ENCODE measurements at places on chromosomes 12 and 14.
A peak's percentile ranks its signal among the peaks of the same experiment; 100 is the strongest.

DNA sequence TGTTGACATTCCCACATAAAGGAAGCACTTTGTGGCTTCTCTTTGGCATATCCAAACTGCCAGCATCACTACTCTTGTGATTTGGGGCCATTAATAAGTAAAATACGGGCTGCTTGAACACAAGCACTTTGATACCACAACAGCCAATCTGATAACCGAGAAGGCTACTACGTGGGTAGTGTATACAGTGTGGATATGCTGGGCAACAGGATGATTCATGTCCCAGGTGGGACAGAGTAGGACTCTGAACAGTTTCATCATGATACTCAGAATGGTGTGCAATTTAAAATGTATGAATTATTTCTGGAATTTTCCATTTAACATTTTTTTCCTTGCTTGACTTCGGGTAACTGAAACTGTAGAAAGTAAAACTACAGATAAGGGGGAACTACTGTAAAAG, 225.0 kb upstream of the DDHD1 start:
- no peak for DNase-seq

- no peak for DNase-seq
These were observed 244.8 kb downstream of the IPO8 start for GRCh38 chr12:30450872-30451271.

DNA sequence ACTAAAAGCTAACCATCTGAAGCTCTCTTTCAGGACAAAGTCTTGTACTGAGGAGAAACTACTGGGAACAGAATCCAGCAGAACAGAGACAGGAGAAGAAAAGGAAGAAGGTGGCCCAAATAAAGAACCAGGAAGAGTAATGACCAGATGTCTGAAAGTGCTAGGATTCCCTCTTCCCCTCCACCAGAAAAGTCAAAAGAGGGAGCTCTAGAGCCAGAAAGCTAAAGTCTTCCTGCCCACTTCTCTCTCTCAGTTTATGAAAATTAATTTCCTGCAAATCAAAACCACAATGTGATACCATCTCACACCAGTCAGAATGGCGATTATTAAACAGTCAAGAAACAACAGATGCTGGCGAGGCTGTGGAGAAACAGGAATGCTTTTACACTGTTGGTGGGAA, 47.2 kb downstream of the SPPL3 start:
- DNase-seq: peak; percentile 22

DNA sequence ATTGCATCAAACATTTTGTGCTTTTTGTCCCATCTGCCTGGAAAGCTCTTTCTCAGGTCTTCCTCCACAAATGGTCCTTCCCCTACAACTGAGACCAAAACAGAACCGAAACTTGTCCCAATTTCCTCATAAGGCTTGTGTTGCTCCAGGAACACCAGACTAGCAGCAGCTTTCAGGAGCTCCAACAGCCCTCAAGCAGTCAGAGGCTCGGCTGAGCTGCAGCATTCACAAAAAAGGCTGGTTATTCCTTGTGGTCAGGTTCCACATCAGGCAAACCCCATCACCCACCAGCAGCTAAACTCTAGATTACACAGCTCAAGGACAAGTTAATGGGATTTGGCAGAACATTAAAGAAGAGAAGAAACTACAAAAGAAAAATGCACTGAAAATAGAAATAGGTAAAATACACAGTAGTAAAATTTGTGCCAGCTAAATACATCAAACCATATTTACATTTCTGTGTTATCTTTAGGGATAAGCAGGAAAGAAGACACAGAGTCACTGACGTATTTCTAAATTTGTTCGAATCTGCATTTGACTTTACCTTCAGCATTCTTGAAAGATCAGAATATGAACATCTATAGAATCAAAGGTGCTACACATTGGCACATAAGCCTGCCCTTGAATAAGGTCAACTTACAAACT, 141.2 kb downstream of the STXBP6 start:
- no peak for DNase-seq

GRCh38 chr12:113650476-113650875, 178.8 kb upstream of the LHX5 start:
- no peak for DNase-seq

- DNase-seq: no peak
These were observed 6.8 kb upstream of the LRRC9 start for GRCh38 chr14:59913187-59913586.

- no peak for DNase-seq
These were observed 204.5 kb upstream of the PRKD1 start for GRCh38 chr14:30132196-30132595.

- no peak for DNase-seq
These were observed 942 bp downstream of the ATF7IP start for GRCh38 chr12:14366209-14367039.

GRCh38 chr14:91867316-91867988, at the start of gene TC2N:
TSS of gene TC2N (minus strand) at chr14:91867536. CDS start at chr14:91813769, 53,767 bp downstream.
- peak; percentile 72 for DNase-seq

DNA sequence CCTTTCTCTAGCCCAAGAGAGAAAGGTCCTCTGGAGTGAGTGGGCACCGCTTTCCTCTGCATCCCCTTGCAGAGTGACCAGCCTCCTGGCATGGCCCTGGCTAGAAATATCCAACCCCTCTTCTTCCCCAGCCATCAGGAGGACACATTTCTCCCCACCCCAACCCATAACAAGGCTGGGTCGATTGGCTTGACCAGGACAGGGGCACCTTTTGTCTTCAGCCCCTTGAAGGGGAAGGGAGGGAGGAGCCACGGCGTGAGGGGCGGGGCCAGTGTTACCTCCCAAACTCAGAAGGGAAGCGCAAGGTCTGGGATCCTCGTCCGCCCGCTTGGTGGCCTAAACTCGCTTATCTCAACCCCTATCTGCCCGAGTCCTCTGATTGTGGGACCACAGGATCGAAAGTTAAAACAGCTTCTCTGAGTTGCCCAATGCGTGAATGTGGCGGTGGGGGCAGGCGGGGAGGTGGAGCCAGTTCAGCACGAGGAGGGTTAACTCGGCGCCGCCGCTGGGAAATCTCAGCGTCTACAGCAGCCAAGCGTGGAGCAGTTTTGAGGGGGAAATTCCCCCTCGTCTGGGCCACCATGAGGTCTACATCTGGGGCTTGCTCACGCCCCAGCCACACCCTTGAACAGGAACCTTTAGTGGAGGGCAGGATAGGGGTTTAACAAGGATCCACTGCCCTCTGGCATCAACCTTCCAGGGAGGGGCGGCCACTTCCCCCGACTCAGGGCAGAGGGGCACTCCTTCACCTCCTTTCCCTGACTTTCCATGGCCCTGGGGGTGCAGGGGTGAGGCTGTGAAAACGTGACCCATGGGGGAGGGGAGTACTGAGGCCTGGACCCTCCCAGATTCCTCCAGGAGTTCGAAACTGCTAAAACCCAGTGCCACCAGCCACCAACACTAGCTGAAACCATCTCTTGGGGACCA, 795 bp downstream of the STAT6 start:
- DNase-seq: peak; percentile 71

- no peak for DNase-seq
These were observed 98.4 kb downstream of the LGMN start for GRCh38 chr14:92649934-92650545.

DNA sequence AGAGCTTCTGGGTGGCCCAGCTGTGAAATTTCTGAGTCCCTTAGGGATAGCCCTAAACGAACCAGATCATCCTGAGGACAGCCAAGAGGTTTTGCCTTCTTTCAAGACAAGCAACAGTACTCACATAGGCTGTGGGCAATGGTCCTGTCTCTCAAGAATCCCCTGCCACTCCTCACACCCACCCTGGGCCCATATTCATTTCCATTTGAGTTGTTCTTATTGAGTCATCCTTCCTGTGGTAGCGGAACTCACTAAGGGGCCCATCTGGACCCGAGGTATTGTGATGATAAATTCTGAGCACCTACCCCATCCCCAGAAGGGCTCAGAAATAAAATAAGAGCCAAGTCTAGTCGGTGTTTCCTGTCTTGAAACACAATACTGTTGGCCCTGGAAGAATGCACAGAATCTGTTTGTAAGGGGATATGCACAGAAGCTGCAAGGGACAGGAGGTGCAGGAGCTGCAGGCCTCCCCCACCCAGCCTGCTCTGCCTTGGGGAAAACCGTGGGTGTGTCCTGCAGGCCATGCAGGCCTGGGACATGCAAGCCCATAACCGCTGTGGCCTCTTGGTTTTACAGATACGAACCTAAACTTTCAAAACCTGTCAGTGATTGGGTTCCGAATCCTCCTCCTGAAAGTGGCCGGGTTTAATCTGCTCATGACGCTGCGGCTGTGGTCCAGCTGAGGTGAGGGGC, 38.9 kb downstream of the DAD1 start:
- peak; percentile 85 for DNase-seq

- no peak for DNase-seq
These were observed 369.8 kb downstream of the EMP1 start for GRCh38 chr12:13566292-13566691.

GRCh38 chr14:77158175-77158881, 16.7 kb upstream of the ZDHHC22 start:
- DNase-seq: no peak

- no peak for DNase-seq
These were observed 53.0 kb downstream of the SPRING1 start for GRCh38 chr12:116684891-116685290.

- no peak for DNase-seq
These were observed 59.8 kb downstream of the PLEKHG3 start for GRCh38 chr14:64763801-64764621.

DNA sequence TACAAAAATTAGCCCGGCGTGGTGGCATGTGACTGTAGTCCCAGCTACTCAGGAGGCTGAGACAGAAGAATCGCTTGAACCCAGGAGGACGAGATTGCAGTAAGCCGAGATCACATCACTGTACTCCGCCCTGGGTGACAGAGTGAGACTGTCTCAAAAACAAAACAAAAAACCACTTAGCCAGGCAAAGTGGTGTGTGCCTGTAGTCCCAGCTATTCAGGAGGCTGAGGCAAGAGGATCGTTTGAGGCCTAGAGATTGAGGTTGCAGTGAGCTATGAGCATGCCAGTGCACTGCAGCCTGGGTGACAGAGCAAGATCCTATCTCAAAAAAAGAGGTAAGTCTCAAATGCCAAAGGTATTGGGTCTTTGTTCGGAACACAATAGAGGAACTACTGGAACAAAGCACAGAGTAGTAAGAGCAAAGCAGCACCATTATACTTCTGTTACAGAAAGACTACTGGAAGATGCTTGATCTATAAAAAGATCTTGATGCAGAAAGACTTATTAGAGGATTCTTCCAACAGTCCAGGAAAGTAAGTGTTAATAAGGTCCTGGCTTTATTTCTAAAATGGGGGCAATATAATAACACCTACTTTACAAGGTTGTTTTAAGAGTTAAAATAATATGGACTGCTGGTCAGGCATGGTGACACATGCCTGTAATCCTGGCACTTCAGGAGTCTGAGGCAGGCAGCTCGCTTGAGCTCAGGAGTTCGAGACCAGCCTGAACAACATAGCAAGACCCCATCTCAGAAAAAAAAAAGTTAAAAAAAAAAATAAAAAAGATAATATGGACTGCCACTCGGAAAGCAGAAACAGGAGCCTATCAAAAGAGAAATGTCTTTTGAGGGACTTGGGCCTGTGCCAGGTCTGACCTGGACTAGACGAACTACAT, 29.9 kb downstream of the BTBD7 start:
- no peak for DNase-seq

- no peak for DNase-seq
These were observed 999.3 kb downstream of the VRK1 start for GRCh38 chr14:97796511-97796910.

GRCh38 chr12:53267306-53267998, 647 bp upstream of the ESPL1 start:
- no peak for DNase-seq

DNA sequence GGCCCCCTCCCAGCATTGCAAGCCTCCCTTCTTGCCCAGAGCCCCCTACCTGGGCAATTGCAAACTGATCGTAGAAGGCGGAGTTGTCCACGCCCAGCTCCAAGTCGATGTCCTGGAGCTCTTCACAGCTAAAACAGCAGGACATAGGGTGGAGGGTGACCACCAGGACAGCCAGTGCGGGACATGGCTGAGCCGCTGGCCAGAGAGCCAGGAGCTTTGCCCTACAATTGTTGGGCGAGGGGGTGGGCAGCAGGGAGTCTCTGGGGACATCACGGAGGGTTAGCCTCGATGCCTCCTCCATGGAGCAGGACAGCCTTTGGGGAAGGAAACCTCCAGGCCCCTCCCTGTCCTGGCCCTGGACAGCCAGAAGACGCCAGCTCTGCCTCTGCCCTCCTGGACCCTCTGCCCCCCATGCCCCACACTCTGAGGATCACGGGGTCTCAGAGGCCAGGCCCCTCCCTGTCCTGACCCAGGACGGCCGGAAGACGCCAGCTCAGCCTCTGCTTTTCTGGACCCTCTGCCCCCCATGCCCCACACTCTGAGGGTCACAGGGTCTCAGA, 9.4 kb downstream of the TMEM179 start:
- DNase-seq: no peak

- DNase-seq: no peak
These were observed 183.5 kb downstream of the TTC8 start for GRCh38 chr14:89007906-89008305.

- DNase-seq: no peak
These were observed 574.8 kb downstream of the FLRT2 start for GRCh38 chr14:86104691-86105265.

DNA sequence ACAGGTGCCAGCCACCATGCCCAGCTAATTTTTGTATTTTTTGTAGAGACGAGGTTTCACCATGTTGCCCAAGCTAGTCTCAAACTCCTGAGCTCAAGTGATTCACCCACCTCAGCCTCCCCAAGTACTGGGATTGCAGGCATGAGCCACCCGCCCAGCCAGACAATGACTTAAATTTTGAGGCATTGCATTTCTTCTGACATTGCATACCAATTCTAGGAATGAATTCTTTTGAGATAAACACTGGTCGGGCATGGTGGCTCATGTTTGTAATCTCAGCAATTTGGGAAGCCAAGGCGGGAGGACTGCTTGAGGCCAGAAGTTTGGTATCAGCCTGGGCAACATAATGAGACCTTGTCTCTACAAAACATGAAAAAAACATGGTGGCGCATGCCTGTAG, 2.5 kb upstream of the CELA1 start:
- no peak for DNase-seq

- DNase-seq: no peak
These were observed 156.8 kb downstream of the PDE3A start for GRCh38 chr12:20525064-20525610.

DNA sequence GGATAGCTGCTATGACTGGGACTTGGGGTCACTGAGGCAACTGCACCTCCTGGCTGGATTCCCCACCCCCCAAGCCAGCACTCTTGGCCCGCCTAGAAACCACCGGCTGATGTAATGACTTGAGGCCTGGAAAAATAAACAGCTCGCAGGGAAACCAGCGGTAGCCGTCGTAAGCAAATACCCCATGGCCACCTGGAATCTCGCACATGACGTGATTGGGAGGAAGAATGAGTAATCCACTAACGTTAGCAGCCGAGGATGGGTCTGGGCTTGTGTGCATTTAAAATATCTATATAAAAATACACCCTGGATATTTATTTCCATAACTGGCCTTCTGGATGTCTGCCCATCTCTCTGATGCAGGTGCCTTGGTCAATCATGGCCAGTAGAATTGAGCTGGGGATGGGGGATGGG, 120.1 kb downstream of the SMOC1 start:
- no peak for DNase-seq

- DNase-seq: no peak
These were observed 8.0 kb downstream of the OAS2 start for GRCh38 chr12:112986291-112986800.

GRCh38 chr12:118821386-118821925, 159.9 kb upstream of the SRRM4 start:
- DNase-seq: no peak
